ENCODE measurements at places on chromosomes 1 and 21.

DNA sequence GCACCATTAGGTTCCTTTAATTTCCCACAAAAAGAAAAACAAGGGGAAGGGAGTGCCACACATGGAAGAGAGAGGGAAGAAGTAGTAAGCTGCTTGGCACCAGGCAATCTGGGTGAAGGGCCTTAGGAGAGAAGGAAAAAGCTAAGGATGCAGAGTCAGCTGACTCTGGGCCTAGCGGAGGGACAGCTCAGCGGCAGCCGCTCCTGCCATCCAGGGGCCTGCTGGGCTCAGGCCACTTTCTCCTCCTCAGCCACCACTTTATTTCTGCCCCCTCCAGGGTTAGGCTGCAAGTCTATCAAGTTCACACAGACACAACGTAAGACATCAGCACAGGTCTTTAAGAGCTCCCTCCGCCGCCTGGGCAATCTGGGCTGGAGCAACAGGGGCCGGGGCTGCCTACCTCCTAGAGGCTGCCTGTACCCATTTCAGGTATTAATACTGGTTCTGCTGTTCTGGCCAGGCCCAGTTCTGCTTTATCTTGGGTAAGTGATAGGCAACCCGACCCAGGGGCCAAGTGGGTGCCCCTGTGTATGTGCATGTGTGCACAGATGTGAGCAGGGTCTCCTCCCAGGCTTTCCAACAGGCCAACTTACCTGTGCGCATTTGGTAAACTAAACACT lies 53.6 kb downstream of the SLC45A1 start:
- no peak for DNase-seq

- no peak for DNase-seq
Observed at GRCh38 chr1:210908257-210908656, 225.7 kb downstream of the KCNH1 start.

- DNase-seq, result no peak
Observed at GRCh38 chr1:117098287-117098890, 23.2 kb downstream of the TRIM45 start.

GRCh38 chr1:63836830-63837229 lies 63.0 kb downstream of the ROR1 start:
- DNase-seq, result no peak

DNA sequence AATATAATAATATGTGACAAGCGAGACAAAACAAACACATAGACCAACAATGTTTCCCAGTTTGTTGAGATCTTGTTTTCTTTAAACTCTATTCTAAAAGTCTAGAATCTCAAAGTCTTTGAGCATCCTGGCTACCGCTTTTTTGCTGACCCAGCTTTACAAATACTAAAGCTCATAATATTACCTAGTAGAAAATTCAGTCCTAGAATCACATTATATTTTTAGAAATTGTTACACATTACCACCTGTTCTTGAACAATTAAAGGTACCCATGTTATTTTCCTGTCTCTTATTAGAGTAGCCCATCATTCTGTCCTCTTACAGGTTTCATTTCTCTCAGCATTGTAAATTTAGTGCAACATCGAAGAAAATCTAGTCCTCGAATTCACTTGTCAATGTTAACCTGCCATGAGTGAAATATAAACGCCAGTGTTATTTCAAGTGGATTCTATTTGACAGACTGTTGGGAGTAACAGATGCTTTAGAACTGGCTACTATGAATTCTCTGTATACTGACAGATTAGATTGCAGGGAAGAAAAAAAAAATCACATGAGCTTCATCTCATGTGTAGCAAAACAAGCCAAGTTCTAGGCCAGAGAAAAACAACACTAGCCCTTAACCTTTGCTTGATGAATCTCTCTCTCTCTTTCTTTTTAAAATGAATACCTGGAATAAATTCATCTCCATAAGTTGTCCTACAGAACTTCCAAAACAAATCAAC lies 851.2 kb upstream of the ADAMTS5 start:
- DNase-seq, result no peak

GRCh38 chr1:96741335-96741734 lies 19.8 kb downstream of the PTBP2 start:
- no peak for DNase-seq

DNA sequence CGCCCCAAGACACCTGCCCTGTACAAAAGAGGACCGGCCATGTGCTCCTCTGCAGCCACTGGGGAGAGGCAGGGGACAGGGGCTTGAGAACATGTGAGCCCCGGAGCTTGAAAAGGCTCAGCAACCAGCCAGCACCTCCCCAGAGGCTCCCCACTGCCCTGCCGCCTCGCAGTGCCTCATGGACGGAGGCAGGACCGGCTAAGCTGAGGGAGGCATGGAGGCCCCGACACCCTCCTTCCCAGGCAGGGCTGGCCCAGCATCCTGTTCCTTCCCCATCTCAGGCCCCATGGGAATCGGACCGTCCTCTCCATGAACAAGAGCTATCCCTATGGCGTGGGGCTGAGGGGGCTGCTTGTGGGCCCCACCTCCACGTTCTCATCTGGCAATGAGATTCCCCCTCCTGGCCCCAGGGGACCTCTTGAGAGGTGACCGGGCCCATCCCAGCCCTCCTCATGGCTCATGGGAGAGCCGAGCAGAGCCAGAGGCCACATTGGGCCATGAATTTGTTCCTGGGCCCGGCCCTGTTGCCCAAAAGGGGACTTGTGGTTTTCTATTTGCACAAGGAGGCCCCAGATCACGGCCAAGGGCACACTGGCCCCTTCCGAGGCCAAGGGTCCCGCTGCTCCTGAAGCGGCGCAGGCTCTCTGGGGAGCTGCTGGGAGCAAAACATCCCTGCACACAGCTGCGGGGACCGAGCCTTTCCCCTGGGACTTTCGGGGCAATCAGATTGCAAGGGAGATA lies 65.2 kb upstream of the ARHGEF16 start:
- DNase-seq, result no peak

DNA sequence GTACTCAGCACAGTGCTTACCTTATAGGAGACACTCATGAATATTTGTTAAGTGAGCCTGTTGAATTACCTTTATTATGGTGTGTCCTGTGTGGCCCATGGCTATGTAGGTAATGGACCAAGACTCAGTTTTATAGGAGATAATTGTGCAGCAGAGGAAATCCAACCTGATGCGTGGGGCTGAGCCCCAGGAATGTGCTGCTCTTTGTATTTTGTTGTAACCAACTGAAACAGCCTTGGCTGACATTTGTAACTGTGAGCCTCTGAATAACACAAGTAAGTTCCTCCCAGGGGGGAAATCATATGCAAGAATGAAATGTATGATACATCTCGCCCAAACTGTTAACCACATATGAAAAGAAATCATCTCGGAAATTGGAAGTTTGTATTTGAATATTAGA lies 364.2 kb upstream of the ZP4 start:
- no peak for DNase-seq

- DNase-seq, result no peak
Observed at GRCh38 chr1:203217139-203217655, 12.3 kb downstream of the CHIT1 start.

DNA sequence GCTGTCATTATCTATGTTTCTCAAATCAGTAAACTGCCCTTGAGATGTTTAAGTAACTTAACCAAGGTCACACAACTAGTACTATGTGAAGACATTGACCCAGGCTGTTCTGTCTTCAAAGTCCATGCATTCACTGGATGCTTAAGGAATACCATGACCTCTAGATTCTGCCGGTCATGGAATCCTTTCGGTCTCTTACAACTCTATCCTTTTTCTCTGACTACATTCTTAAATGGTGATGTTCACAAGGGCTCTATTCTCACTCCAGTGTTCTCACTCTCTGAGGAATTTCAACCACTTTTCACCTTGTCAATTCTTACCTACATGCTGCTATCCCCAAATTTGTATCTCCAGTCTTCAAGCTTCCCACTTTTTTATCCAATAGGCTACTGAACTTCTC lies 15.2 kb downstream of the CRYZ start:
- no peak for DNase-seq

- DNase-seq, result no peak
Observed at GRCh38 chr1:98374098-98374497, 287.4 kb upstream of the SNX7 start.

DNA sequence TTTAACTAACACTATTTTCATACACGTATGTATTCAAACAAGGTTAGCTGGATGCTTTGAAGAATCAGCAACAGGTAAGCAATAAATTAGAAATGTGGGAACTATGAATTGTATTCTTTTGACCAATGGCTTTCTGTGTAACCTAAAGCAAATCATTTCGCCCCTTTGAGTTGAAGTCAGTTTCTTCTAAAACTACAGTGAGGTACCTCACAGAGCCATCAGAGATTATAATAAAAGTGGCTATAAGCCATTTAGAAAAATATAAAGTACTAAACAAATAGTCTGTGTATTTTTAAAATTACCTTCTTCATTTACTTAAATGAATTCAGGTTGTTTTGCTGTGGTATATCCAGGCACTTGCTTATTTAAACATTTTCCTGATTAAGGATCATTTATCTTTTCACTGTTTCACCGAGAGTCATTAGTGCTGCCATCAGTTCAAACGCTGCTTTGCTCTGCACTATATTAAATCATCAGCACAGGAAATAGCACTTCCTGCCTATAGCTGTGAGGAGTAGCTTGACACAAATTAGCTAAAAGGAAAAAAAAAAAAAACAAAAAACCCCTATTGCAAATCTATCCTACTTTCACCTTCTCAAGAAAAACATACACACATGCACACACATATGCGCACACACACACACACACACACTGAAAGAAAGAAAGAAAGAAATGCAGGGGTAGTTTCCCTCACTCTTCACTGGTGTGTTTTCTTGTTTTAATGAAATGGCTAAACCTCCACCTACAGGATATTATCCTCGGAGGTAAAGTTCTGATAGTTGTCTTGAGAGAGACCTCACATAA lies 39.8 kb upstream of the C1orf105 start:
- DNase-seq, result no peak

GRCh38 chr1:247077876-247078257 lies 744 bp downstream of the ZNF670 start:
- no peak for DNase-seq

- DNase-seq, result no peak
Observed at GRCh38 chr21:42769183-42769819, 110.0 kb downstream of the WDR4 start.

- DNase-seq, result no peak
Observed at GRCh38 chr1:228058172-228058948, 24.1 kb upstream of the ARF1 start.

DNA sequence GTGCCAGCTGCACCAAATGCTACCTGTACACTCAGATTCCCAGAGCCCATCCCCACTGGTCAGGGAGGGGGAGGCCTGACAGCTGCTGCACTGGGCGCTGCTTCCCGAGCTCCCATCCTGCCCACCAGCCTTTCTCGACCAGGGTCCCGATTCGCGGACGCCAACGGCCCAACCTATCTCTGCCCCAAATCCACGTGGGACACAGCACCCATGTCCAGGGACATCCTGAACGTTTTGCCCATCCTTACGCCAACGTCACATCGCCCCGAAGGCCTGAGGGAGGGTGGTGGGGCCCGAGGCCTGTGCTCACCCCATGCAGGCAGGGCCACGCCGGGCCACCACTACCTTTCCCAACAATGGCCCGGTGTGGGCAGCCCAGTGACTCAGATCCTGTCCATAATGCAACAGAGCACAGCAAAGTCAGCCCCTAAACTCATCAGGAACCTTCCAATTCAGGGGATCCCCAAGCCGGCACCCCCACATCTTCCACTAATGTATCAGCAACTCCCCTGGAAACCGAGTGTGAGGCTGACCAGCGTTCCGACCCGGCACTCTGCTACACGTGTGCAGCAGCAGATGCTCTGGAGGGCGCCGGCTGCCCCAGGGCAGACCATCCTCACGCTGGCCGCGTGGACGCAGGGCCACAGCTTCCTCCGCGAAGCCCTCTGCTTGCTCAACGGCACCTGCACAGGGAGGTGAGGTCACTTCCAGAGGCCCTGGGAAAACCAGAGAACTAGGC lies 11.3 kb upstream of the TMEM240 start:
- no peak for DNase-seq

- DNase-seq, result no peak
Observed at GRCh38 chr1:93489756-93490155, 41.8 kb downstream of the FNBP1L start.

GRCh38 chr1:24364975-24365678 lies 46.0 kb downstream of the GRHL3 start:
- DNase-seq, result no peak

DNA sequence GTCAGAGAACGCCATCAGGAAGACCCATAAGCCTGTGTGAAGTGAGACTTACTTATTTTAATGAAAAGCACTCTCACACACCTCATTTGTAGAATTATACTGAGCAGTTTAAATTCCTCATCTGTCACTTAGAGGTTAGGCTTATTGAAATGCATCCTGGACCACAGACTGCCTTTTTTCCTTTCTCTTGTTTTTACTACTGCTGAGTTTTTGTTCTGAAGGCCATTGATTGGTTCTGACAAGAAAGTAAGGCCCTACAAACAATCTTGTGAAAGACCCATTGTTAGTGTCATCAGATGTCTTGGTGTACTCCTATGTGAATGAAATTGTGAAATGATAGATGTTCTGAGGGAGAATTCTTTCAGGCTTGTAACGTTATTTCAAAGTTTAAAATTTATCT lies 1343.3 kb upstream of the ADGRL2 start:
- no peak for DNase-seq

DNA sequence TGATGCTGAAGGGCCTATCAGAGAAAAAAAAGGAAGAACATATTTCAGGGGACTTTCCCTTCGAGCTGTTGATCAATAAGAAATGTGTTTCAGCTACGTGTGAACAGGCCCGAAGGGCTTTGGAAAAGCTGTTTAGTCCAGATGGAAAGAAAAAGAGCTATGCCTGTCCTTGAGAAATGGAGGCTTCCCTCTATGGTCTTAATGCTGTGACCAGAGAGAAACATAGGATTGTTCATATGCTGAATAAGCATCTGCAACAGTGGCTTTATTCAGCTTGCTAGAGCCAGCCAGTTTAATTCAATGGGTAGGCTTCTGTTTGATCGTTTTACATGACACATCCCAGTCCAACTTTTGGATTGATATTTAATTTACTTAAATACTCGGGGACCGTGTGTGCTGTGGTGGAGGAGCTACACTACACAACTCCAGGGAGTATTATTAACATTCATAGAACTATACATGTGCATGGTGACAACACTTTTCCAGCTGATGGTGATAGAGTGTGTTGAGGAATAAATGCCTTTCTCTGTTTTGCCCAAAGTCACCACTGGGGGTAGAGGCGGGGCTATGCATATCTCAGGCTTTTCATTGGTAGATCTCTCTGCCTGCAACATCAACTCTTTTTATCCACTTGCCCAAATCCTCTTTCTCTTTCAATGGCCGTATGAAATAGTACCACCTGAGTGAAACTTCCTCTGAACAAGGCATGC lies 106.7 kb upstream of the C8B start:
- DNase-seq, result no peak

GRCh38 chr1:192133350-192133926 lies 24.8 kb upstream of the RGS18 start:
- no peak for DNase-seq

GRCh38 chr1:243814718-243815117 lies 35.3 kb downstream of the AKT3 start:
- no peak for DNase-seq

DNA sequence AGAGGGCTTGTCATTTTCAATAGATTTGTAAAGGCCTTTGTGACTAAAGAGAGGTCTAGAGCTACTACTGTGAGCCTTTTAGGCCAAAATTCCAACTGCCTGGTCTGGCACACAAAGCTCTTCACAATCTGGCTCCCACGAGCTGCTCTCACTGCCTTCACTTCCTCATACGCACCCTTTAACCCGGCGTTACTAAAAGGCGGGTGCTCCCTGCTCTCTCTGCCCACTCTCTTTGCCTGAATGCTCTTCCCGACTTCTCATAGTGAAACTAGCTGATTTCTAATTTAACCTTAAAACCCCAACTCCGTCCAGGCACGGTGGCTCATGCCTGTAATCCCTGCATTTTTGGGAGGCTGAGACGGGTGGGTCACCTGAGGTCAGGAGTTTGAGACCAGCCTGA lies 14.2 kb downstream of the BSDC1 start:
- no peak for DNase-seq

GRCh38 chr1:164876398-164877116 lies 317.6 kb downstream of the PBX1 start:
- no peak for DNase-seq

Data from NCI-H2029 (cell line).